ENCODE measurements at places on chromosomes 3 and 15.

- no peak for DNase-seq
These were observed 9.6 kb upstream of the CYP11A1 start for GRCh38 chr15:74376825-74377581.

GRCh38 chr3:84573962-84574361, 384.8 kb upstream of the CADM2 start:
- DNase-seq, result no peak

DNA sequence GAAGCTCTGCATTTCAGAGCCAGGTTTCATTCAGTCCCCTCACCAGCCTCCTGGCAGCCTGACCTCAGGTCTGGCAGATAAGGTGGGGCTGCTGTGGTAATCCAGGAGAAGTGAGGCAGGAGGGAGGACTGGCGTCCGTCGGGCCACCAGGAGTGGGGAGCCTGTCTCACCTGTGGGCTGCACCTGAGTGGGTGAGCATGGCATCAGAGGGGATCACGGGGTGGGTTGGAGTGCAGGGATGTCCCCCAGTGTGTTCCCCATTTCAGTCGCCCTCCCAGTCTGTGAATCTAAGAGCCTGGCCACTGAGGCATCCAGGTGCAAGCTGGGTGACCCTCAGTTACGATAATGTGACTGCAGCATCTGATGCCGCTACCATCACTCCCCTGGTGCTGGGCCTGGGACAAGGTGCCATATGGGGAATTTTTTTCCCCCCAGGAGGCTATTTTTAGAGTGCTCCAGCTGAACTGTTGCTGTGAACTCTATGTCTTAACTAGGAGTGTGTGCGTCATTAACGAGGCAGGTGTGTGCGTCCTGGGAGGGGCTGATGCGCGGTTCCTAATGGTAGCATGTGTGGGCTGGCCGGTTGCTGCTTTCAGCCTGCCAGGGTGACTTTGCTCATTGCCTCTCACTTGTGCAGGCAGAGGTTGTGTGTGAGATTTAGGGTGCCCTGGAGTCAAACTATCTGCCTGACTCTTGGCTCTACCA, 165.2 kb downstream of the SLCO3A1 start:
- no peak for DNase-seq

DNA sequence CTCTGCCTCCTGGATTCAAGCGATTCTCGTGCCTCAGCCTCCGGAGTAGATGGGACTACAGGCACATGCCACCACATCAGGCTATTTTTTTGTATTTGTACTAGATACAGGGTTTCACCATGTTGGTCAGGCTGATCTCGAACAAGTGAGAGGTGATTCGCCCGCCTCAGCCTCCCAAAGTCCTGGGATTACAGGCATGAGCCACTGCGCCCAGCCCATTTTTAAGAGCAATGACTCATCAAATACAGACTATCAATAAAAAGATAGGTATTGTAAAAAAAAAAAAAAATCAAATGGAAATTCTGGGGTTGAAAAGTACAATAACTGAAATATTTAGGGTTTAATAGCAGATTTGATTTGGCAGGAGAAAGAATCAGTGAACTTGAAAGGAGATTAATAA, 129.0 kb downstream of the TJP1 start:
- no peak for DNase-seq

DNA sequence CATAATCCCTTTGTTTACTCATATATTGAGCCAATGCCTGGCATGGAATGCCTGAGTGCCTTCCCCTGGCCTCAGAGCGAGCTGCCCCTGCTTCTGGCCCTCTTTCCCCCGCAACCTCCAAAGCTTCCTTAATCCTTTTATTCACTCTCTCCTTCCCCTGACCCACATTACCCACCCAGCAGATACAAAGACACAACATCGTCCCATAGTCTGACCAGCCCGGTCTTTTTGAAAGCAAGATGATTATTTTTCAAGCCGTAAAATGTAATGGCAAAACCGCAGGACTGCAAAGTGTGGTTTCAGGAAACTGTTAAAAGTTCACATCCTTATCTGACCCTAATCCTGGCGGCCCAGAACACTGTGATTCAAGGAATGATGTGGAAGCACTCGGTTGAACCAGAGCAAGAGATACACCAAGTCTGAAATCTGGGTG, 78.4 kb upstream of the LRTM1 start:
- DNase-seq, result no peak

DNA sequence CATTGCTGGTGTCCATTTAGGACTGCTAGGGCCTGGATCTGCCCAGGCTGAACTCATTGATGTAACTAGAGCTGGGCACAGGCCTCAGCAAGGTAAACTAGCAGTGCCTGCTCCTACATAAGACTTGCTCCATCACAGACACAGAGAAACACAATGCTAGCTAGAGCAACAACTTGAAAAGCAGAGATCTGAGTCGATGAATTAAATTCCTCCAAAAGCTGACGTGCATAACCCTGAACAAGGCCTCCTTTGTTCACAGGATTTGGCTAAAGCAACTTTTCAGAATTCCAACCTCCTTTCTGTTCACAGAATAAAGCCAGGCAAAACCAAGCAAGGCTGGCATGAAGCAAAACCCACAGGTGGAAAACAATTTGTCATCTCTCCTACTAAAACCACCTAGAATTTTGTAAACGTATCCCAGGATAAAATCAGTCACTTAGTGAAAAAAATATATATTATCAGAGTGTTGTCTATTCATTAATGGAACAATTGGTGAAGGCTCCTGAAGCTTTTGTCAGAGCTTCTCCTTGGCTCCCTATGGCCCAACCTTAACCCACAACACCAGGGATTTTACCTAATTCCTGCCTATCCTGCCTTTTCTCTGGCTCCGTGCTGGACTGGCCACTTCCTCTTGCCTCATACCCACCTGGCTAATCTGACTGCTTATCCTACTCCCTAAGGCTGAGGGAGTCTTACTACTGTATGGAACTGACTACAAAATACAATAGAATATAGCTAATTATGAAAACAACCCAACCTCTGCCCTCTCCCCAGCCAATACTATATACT, 39.9 kb downstream of the PLCH1 start:
- DNase-seq, result no peak

DNA sequence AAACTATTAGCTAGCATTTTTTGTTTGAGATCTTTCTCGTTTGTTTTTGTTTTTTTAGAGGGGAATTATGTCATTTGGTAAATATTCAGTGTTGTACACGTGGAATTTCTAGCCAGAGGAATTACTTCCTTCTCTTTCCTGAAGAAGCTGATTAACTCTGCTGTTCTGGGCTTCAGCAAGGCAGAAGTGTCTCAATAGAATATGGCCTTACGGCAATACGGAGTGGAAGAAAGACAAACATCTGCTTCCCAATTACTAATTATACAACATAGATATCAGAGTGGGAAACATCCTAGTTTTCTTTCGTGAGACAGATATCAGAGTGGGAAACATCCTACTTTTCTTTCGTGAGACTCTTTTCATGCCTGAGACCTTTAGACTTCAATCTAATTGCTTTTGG, 11.9 kb downstream of the P3H2 start:
- no peak for DNase-seq

DNA sequence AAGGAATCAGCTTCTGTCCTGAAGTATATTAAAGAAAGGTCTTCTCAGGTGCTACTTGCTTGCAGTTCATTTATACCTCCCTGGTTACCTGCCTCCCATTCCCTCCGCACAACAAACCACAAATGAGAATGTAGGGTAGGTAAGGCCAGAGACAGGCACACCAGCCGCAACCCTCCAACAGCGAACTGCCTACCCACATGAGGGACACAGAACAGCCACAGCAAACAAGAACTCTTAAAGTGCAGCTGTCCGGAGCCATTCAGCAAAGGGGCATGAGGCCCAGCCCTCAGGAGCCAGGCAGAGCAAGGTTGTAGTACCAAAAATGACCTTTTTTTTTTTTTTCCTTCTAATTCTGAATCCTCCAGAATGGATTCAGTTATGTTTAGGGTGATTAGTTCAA, 52.4 kb downstream of the SPSB4 start:
- no peak for DNase-seq

DNA sequence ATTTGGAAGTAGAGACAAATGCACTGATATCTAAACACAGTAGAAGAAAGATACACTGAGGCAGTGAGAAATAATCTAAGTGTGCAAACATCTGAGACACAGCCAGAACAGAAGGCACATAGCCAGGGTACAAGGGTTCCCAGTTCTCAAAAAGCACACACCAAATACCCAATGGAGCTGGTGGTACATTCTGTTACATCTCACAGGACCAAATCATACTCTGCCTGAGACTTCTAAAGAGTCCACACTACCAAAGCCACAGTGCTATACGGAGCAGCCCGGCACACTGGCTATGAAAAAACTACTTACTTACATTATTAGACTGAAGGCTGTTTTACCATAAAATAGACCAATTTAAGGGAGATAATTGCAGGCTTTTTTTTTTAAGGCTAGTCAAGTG, 19.3 kb downstream of the CLPX start:
- no peak for DNase-seq

GRCh38 chr15:40006003-40006402, 33.0 kb downstream of the SRP14 start:
- no peak for DNase-seq

DNA sequence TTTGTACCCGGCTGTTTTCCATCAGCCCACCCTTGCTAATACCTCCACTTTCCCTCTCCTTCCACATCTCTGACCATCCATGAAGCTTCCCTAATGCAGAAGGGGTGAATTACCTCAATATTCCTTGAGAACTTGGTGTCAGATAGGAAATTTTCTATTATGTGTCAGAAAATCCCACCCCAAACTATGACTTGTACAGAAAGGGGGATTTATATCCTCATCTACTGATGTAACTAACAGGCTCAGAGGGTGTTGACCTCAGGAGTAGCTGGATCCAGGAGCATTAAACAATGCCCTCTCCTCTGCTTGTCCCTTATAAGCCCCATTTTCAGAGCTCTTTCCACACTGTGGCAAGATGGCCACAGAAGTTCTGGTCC, 242.8 kb upstream of the TLE3 start:
- DNase-seq, result no peak

GRCh38 chr15:80587816-80588456, 107.2 kb upstream of the ABHD17C start:
- no peak for DNase-seq

- DNase-seq, result no peak
These were observed 1200.4 kb upstream of the EPHA6 start for GRCh38 chr3:95613993-95614392.

DNA sequence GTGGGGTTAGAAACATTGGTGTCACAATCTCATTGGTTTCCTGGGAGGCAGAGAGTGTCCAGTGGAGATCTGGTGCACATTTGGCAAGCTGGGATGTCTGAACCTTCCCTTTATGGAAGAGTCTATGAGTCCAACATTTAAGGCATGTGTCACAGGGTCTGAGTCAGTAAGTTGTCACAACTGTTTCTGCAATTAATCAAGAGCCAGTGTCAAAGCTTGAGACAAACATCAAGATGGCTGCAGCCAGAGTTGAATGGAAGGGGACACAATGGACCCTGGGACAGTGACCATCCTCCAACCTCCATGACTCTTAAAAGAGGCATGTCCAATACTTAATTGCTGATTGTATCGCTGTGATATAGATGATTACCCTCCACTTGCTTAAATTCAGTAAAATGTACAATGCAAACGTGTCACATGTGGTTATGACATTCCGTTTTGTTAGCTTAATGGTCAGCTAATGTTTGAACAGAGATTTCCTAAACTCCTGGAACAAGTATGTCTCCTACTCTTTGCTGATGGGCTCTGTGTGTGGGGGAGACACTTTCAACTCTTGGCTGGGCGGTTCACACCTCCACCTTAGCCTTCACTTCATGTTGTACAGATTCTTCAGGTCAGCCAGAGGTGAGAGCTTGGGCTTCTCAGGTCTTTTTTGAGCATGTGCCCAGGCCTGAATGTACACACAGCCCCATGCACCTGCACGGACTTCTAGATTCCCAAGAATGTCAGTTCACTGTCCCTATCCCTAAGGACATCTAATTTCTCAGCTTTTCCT, 79.9 kb upstream of the PRR23E start:
- no peak for DNase-seq

DNA sequence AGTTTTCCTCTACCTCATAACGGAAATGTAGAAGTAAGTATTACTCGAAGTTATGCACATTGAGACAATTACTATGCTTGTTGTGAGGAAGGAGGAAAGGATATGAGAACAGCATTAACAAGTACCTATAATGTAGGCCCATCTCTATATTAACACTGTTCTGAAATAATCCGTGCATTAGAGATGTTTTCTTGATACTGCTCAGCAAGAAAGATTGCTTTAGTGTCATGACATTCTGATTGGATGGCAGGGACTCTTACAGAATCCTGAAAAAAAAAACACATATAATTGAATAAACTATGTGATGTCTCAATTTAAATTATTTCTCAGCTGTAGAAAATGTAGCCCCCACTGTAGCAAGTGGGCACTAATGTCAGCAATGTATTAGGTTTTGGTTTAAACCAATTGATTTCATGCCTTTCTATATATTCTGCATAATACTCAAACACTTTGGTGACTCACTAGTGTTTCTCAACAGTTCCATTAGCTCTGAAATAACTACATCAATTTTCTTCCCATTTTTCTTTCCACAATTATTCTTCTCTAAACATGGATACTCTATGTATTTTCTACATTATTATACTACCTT, 598.3 kb upstream of the BCHE start:
- DNase-seq, result no peak

- DNase-seq, result no peak
These were observed 15.6 kb downstream of the GADL1 start for GRCh38 chr3:30878862-30879261.

- DNase-seq, result no peak
These were observed 6.1 kb upstream of the CHST14 start for GRCh38 chr15:40464595-40465185.

- DNase-seq, result no peak
These were observed 19.5 kb upstream of the HRH1 start for GRCh38 chr3:11134794-11135193.

- no peak for DNase-seq
These were observed 1.4 kb upstream of the MUC13 start for GRCh38 chr3:124935794-124936542.

DNA sequence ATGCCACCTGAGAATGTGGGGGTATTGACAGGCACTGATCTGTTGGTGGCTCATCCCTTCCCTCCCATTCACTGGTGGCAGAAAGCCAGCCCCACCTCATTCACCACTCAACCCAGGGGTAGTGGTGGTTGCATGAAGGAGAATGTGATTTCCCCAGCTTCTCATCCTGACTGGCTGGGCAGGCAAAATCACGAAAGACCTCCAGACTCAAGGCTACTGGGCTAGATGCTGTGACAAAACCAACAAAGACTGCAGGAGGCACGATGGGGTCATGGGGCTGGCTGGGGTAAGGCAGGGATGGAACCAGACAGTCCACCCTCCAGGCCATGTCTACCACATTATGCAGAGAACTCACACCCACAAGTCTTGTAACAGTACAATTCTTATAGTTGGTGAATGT, 33.9 kb downstream of the FSTL1 start:
- DNase-seq, result no peak

DNA sequence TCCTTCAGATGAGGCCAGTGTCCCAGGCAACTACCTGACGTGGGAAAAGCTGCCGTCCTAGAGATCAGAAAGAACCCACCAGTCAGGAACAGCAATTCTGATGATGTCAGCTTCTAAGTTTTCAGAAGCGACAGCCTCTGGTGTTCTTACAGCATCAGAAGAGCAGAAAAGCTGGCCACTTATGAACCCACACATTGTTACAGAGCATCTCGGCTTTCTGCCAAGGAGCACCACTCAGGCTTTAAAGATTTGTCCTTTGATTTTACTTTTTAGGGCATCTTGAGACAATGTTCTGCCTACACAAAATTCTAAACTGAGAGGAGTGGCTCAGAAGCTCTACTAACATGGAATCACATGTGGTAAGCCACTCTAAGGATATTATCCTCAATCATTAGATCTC, 49.7 kb upstream of the BOC start:
- DNase-seq, result no peak

- no peak for DNase-seq
These were observed 36.6 kb downstream of the UACA start for GRCh38 chr15:70726753-70727152.

Data from fibroblast of skin of left quadriceps (primary cell).